ENCODE measurements at places on chromosomes 7 and 10.

- no peak for DNase-seq
Observed at GRCh38 chr7:76037310-76037709, 10.5 kb downstream of the STYXL1 start.

DNA sequence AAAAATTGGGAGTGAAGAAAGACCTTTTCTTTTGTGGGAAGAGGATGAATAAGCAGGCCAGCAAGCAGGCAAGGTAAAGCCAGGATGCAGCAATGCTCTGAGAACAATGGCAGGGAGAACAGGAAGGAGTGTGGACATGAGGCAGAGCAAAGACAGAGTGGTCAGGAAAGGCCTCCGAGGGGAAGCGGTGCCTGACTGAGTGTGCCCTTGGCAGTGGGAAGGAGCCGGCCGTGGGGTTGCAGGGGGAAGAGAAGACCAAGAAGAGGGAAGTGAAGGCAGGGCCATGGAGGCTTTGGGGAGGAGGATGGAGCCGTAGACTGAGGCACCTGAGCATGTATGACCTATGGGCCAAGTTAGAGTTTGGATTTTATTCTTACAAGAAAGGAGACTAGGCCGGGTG, 21.9 kb upstream of the ZNF212 start:
- DNase-seq: no peak

DNA sequence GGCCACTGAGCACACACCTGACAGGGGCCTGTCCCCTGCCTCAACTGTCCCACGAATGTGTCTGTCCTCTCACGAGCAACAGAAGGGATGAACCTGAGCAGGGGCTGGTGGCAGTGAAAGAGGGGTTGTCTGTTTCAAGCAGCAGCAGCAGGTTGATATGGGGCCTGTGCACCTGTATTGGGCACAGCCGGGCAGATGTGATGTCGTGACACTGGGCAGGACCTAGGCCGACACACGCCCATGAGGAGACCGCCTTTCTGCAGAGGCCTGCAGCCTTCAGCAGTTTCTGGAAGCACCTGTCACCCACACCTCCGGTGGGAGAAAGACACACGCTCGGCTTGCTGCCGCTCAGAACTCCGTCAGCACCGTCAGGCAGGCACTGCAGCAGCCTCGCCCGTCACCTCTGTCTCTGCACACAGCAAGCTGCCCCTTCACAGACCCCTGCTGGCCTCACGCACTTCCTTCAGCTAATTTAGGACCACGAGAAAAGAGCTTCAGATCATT, 48.5 kb downstream of the AMZ1 start:
- peak; percentile 47 for DNase-seq

DNA sequence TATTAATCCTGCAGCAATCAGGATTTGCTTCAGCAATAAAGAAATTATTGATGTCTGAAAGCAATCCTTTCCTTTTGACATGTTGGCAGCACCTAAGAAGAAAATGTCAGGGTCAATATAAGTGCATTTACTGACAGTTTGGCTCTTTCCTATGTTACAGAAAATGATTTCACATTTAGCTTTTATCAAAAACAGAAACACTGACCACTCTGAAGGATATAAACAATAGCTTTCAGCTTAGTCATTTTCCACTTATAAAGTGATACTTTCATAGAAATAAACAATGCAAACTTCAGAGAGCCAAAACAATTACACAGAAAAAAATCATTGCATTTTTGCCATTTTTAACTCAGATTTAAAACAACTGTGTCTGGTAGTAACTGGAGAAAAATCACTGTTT, 325.6 kb upstream of the KAT6B start:
- DNase-seq: no peak

- no peak for DNase-seq
Observed at GRCh38 chr7:150586785-150587152, 19.6 kb downstream of the GIMAP4 start.

DNA sequence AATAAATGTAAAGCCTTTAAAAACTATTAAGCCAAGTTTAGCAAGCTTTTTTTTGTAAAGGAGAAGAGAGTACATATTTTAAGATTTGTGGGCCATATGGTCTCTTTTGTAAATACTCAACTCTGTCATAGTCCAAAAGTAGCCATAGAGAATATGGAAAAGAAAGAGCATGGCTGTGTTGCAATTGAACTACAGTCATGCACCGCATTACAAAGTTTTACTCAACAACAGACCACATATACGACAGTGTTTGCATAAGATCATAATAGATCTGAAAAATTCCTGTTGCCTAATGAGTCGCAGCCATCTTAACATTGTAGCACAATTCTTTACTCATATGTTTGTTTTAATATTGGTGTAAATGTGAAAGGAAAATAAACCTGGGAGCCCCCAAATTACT, 440.8 kb downstream of the HTR7 start:
- no peak for DNase-seq
